ENCODE measurements at places on chromosomes 16 and 17.

DNA sequence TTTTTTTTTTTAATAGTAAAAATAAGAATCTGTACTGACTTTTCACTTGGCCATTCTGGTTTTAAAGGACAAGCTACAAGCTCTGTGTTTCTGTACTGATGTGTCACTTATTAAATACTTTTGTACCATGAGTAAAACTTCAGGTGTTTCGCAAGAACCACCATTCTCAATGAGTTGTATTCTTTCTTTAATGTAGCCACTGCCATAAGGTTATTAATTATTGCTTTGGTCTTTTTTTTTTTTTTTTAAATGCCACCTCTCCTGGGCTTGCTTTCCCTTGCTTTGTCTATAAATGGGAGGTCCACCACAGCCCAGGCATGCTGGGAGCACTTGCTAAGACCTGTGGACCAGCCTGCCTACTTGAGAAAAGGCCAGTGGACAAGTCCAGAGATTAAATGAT lies 8.4 kb downstream of the ARL2BP start:
- no peak for DNase-seq

DNA sequence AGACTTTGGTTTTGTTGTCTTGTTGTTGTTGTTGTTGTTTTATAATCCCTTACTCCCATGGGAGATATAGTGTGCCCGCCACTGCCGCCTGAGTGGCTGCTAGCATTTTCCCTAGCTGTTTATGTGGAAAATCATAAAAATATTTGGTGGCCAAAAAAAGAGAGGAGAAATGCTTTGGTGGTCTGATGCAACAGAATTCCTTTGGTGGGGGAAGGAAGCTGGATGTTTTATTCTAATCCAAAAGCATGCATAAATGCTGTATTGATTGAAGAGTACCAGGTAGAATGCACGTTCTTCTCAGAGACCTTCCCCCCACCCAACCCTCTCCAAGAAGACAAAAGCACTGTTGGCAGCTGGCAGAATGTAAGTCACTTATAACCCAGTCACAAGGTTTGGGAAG lies 93.2 kb downstream of the C17orf67 start:
- DNase-seq = no peak

- no peak for DNase-seq
Measured at GRCh38 chr17:28367641-28368305, 2.3 kb downstream of the VTN start.

- DNase-seq = no peak
Measured at GRCh38 chr16:30700491-30700890, 1.5 kb downstream of the SRCAP start.

- no peak for DNase-seq
Measured at GRCh38 chr17:9811086-9811485, 10.8 kb downstream of the GSG1L2 start.

- no peak for DNase-seq
Measured at GRCh38 chr16:21617607-21618006, 18.2 kb downstream of the METTL9 start.

DNA sequence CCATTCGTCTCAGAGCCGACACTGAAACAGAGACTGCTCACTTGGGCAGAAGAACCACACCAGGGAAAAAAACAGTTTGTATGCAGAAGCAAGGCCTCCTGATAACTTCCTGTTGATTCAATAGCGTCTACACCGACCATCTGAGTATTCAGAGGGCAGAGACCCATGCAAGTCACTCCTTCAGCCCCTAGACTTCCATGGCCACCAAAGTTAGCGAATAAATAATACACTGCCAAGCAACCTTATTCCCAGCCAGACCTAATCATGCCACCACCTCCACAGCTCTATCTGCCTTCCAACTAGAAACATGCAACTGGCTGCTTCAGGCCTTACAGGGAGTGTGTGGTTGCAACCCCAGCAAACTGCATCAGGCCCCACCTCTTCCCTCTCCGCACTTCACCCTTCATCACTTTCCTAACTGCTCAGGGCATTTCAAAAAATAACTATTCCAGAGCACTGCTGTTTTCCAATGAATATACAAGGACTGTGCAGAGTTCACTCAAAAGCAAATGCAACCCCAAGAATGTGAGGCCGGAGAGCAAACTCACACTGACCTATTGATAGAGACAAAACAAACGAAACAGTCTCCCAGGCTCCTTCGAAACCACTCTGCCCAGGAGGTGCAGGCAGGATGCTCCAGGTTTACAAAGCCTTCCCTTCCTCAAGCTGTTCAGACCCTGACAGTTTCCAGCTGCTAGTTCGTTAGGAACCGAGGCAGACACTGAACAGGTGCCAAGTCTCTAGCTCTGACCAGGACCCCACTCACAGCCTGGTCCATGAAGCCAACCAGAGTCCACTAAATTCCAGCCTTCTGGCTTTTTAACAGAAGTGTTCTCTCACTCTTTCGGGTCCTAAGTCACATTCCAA lies 3.6 kb downstream of the USP7 start:
- no peak for DNase-seq

DNA sequence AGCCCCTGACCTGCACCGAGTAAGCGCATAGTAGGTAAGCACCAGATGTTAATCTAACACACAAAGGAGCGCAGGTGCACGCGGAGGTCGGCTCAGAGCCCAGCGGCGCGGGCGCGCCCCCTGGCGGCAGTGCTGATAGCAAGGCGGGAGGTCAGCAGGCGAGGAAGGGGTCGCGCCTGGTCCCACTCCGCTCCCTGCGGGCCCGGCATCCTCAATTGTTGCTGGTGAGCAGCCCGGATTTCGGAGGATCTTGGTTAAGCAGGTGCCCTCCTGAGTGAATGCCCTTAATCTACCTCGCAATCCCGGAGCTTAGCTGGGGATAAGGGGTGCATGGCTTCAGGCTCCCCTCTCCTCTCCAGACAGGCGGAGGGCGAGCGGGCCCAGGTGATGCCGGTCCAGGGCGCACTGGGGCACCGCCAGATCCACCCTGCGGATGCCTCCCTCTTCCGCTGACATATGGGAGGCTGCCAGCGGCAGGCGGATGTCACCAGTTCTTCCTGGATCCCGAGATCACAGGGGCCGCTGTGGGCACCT lies 4.0 kb upstream of the WNT3 start:
- DNase-seq = peak; percentile 70

- DNase-seq = peak; percentile 72
Measured at GRCh38 chr16:69166221-69166833, 20.6 kb upstream of the SNTB2 start.

GRCh38 chr16:66832190-66832589 lies 1.4 kb upstream of the NAE1 start:
- DNase-seq = no peak

DNA sequence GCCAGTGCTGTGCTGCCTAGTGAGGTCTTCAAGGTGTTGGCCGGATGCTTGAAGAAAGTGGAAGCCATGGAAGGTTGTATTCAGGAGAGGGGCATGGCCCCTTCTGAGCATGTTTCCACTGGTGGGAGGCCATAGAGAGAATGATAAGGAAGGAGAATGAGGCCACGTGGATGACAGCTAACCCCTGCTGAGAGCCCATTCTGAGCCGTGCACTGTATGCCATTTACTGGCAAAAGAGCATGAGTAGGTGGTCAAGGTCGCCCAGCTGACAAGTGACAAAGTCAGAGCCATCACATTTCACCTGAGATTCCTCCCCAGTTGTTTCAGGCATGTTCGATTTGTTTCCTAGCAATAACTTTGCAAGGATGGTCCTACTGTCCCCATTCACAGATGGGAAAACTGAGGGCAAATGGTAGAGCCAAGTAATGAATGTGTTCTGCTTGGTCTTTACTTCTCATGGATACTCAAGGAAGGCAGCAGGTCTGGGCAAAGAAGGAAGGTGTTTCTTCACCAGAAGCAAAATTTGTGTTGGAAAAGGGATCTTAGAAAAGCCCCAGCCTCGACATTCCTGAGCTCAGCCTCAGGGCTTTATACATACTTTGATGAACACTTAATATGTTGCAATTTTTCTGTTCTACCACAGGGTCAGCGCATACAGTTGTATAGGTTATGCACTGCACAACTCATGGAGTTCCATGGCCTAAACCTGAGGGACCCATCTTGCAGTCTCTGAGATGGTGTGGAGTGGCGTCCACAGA lies 10.5 kb upstream of the NKD1 start:
- no peak for DNase-seq

DNA sequence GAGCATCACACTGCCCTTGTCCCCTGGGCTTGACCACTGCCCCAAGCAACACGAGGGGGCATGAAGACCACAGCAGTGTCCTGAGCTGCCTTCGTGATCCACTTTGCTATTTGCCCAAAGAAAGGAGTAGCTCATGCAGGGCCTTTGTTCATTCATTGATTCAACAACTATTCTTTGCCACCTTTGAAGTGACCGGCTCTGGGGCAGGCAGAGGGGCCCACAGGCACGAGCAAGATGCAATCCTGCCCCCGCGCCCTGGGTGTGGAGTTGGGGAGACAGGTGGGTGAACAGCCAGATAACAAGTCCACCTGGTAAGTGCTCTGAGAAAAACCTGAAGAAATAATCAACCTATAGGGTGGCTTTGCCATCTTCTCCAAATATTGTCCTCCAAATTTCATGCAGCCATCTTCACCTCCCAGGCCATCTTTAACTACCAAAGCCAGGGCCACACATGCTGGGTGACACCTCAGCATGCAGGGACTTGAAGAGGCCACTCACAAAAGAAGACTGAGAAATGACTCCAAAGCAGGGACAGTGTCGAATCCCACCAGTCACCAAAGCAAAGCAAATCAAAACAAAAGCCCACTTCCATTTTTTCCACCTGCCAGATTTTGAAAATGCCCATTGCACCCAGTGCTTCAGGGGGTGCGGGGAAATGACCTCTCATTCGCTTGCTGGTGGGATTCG lies 18.2 kb upstream of the RBFOX3 start:
- no peak for DNase-seq

DNA sequence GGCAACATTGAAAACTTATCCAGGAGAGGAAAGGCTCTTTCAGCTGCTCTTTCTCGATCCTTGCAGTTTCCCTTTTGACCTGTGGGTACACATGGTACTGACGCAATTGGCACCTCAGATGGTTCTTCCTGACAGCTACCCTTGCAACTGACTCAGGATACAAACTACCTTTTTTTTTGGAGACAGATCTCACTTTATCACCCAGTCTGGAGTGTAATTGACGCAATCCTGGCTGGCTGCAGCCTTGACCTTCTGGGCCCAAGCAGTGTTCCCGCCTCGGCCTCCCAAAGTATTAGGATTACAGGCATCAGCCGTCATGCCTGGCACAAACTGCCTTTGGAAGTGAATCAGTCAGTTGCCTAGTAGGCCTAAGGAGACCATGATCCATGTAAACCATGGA lies 607.2 kb downstream of the WWOX start:
- no peak for DNase-seq

- DNase-seq = no peak
Measured at GRCh38 chr16:56897026-56897799, 32.2 kb downstream of the SLC12A3 start.

- DNase-seq = no peak
Measured at GRCh38 chr17:73215447-73215846, 22.6 kb downstream of the COG1 start.
